Fibroblast of skin of right biceps (primary cell): ENCODE measurements at places on chromosomes 7 and 10.

- DNase-seq = no peak
These were observed 6.0 kb downstream of the GAD2 start for GRCh38 chr10:26222563-26222962.

DNA sequence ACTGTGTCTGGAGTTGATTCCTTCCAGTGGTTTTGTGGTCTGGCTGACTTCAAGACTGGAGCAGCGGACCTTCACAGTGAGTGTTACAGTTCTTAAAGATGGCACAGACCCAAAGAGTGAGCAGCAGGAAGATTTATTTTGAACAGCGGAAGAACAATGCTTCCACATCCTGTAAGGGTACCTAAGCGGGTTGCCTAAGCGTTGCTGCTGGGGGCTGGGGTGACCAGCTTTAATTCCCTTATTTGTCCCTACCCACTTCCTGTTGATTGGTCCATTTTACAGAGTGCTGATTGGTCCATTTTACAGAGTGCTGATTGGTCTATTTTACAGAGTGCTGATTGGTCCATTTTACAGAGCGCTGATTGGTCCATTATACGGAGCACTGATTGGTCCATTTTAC is 13.2 kb downstream of the AKR1B15 start:
- DNase-seq = peak; percentile 81

DNA sequence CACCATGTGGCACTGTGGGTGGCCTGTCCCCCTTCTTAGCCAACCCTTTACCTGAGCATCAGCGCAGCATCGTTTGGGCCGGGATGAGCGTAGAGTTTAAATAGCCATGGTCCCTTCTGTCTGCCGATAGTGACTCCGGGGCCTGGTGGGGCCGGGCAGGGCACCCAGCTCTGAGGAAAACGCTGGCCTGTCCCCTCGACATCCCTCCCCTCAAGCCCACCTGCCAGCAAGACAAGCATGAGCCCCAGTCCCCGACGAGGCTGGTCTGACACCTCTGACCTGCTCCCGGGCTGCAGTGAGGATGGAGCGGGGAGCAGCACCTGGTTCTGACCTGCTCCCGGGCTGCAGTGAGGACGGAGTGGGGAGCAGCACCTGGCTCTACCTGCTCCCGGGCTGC is 31.1 kb upstream of the CNPY1 start:
- no peak for DNase-seq

- peak; percentile 26 for DNase-seq
These were observed 6.9 kb downstream of the PRKAR2B start for GRCh38 chr7:107051376-107051775.

- DNase-seq = peak; percentile 7
These were observed 155.0 kb downstream of the PTPRN2 start for GRCh38 chr7:158432369-158433341.

- DNase-seq = peak; percentile 65
These were observed 1.4 kb upstream of the AKR1B15 start for GRCh38 chr7:134547397-134548054.

- no peak for DNase-seq
These were observed 106.0 kb downstream of the UPF2 start for GRCh38 chr10:11936389-11937152.

- no peak for DNase-seq
These were observed 378.9 kb downstream of the RPS24 start for GRCh38 chr10:78412605-78413004.

DNA sequence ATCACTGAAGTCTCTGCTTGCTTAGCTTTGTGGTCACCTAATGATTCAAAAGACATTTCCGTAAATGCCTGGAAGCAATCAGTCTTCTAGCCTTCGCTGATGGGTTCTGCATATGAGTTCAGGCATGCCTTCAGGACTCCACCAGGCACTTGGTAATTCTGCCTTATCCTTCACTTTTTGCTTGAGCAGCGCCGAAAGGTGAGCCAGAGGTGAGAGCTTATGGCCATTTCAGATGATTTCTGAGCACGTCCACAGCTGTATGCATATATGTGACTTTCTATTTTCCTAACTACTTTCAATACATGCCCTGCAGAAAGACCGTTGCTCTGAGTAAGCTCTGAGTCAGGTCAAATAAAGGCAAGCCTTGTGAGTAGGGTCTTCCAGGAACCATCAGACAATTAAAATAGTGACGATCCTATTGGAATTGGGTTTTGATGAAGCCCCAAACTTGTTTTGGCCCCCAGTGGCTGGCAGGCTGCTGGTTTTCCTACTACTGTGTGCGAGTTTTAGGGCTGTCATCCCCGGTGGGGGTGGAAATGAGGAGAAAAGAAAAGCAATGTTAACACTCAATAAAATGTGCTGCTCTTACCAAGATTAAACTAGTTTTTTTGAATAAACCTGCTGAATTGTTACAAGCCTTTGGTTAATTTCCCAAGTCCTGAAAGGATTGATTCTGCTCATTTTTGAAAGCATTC is 154.4 kb upstream of the AKR1E2 start:
- DNase-seq = peak; percentile 83

- no peak for DNase-seq
These were observed 119.8 kb downstream of the EGFR start for GRCh38 chr7:55138663-55139062.

GRCh38 chr7:17988141-17988540 is 39.5 kb downstream of the PRPS1L1 start:
- no peak for DNase-seq

- DNase-seq = no peak
These were observed 111.4 kb downstream of the ST7 start for GRCh38 chr7:117064688-117065087.

DNA sequence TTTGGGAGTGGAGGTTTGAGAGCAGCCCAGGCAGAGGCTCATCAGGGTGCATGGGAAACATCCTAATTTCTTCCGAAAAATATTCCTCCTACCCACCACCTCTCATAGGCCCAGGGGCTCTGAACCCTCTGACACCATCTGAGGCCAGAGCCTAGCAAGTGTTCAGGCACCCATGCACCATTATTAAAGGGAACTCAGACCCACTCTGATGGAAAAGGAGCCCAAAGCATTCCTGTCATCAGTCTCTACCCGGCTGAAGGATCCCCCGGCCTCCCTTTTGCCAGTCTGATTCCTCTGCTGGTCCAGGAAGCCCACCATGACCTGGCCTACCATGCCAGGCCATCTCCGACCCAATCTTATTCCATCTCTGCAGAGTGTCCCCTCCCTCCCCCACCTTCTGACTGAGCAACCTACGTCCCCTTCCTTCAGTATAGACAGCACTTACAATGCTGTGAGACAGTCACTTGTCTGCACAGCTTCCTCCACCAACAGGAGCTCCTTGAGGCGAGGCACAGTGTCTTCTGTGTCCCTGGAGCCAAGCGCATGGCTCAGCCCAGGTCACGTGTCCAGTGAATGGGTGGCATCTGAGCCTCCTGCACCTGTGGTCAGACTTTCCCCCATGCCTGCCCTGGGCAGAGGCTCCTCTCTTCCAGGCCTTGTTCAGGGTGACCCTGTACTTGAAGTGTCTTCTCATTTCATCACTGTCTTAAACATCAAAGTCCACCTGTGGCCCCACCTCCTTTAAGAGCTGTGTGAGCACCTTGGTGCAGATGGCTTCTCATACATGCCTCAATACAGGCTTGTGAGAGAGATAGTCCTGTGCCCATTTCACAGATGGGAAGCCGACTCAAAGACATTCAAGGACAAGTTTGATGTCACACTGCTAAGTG is 889 bp upstream of the GPR15LG start:
- DNase-seq = no peak

DNA sequence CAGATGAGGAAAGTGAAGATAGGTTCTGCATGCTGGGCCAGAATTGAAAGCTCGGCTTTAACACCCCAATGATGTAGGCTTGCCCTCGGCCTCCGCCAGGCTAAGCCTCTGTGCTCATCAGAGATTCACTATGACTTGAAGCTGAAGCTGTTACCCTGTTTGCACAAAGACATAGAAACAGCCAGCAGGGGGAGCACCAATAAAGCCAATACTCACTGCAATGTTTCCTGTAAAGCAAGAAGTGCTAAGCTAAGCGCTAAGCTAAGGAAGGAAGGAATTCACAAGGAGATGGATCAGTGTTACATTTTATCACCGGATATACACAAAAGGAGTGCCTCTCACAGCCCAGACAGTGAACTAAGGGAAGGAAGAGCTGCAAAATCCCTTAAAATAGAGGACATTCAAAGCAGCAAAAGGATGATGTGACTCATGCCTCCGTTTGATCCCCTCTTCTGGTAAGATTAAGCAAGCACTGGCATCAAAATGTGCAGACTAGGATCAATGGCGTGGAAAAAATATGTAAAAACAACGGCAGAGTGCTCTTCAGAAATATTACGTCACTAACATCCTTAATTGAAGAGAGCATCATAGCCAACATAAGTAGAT is 153.8 kb downstream of the COBL start:
- peak; percentile 72 for DNase-seq

GRCh38 chr10:120657371-120657770 is 193.8 kb upstream of the WDR11 start:
- no peak for DNase-seq

DNA sequence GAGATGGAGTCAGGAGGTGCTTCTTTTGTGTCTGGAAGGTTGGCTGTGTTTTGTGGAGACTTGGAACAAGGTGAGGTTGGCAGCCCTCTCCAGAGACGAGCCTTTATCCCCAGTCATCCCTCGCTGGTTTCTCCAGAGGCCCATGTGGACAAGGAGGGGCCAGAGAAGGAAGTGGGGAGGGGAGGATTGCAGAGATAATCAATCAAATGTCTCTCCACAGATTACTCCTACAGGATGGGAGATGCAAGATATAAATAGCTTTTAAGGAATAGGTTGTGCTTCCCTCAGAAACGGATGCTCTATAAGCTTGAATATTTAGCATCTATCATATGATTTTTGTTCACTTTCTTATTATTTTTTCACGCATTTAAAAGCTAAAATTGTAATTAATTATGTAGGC is 70.4 kb upstream of the VWDE start:
- DNase-seq = no peak

- no peak for DNase-seq
These were observed 347.5 kb downstream of the GPR158 start for GRCh38 chr10:25522294-25522693.

GRCh38 chr7:129925416-129926002 is 27.3 kb downstream of the UBE2H start:
- DNase-seq = peak; percentile 83

- peak; percentile 59 for DNase-seq
These were observed 28.0 kb downstream of the GRK5 start for GRCh38 chr10:119235356-119235755.
